ENCODE measurements at places on chromosomes 13 and 19.
A peak's percentile ranks its signal among the peaks of the same experiment; 100 is the strongest.

DNA sequence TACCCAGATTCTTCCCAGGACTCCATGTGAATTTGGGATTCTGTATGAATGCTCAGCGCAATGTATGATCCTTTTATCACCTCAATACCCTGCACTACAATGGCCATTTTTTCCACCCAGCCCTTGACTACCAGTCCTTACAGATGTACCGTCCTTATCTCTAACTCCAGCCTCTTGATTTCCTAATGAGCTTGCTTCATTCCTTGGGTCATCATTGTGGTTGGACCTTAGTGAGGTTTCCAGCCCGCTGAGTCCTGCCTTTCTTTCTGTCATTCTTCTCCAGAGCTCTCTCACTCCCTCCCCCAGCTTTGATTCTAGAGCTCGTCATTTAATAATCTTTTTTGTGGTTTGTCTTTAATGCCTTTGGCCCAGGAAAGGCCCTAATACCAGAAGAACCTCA lies 438.5 kb downstream of the ZNF536 start:
- no peak for DNase-seq

GRCh38 chr19:7865262-7865911 lies 8.8 kb downstream of the PRR36 start:
- DNase-seq: no peak

DNA sequence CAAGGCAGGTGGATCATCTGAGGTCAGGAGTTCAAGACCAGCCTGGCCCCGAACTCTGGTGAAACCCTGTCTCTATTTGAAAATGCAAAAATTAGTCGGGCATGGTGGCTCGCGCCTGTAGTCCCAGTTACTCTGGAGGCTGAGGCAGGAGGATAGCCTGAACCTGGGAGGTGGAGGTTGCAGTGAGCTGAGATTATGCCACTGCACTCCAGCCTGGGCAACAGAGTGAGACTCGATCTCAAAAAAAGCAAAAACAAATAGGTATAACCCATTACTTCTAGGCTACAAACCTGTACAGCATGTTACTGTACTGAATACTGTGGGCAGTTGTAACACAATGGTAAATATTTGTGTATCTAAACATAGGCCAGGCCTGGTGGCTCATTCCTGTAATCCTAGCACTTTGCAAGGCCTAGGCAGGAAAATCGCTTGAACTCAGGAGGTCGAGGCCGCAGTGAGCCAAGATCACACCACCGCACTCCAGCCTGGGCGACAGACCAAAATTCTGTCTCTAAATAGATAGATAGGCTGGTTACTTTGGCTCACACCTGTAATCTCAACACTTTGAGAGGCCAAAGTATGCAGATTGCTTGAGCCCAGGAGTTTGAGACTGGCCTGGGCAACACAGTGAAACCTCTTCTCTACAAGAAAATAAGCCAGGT lies 63.5 kb downstream of the MYO9B start:
- no peak for DNase-seq

DNA sequence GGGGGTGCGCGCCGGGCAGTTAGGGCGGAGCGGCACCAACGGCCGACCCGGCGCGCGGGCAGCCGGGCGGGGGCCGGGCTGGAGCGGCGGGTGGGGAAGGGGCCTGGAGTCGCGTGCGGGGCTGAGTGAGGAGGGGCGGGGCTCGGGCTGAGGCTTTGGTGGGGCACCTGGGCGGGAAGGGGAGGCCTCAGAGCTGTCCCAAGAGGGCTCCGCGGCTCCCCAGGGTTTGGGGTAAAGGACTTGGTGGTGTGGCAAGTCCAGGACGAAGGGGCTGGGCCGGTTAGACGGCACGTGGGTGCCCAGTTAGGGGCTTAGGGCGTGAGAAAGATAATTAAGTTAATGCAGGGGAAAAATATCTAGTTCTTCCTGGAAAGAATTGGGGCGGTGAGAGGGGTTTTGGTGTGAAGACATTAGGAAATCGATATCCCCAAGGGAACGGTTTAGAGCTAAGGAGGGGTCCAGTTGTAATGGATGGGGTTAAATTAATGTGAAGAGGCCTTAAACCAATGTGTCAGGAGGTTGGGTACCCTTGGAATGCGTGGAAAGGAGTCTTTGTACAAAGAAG lies 496 bp downstream of the ZNF574 start:
- no peak for DNase-seq

GRCh38 chr19:1424192-1424955 lies 13.8 kb upstream of the RPS15 start:
- no peak for DNase-seq

- no peak for DNase-seq
Observed at GRCh38 chr13:60397704-60398378, 821 bp downstream of the TDRD3 start.

GRCh38 chr19:47755065-47755761 lies 9.9 kb downstream of the NOP53 start:
- no peak for DNase-seq

DNA sequence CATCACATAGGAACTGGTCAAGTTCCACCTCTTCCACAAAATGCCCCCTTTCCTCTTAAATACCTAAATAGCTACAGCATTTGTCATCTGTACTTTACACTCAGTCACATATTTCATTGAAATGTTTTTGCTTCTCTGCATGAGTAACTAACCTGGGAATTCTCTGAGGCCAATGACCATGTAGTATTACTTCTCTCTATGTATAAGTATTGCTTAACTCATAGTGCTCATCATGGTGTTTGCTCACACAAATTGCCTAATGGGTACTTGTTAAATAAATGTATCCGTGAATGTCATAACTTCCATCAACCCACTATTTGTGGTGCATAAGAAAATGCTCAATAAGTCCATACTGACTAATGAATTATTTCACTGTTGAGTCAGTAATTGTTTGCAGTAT lies 115.5 kb downstream of the FGF14 start:
- no peak for DNase-seq

DNA sequence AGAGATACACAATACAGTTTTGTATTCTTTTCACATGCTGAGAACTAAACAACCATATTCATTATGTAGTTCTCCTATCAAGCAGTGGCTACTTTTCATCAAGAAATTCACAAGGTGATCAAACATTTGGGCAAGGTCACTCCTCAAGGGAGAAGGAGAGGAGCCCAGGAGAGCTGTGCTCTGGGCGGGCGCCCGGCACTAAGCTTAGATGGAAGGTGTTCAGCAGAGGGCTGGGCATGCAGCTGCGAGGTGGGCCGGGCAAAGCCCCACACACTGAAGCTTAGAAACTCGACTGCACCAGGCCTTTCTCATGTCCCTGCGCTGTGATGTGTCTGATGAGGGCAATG lies 30.4 kb upstream of the SPACA7 start:
- no peak for DNase-seq

DNA sequence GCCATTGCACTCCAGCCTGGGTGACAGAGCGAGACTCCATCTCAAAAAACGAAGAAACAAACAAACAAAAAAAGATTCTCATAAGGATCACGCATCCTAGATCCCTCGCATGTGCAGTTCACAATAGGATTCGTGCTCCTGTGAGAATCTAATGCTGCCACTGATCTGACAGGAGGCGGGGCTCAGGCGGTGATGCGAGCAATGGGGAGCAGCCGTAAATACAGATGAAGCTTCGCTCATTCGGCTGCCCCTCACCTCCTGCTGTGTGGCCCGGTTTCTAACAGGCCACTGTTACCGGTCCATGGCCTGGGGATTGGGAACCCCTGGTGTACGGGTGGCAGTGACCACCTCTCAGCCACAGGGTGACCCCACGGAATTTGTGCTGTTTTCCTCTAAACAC lies 98.2 kb upstream of the MRI1 start:
- no peak for DNase-seq

DNA sequence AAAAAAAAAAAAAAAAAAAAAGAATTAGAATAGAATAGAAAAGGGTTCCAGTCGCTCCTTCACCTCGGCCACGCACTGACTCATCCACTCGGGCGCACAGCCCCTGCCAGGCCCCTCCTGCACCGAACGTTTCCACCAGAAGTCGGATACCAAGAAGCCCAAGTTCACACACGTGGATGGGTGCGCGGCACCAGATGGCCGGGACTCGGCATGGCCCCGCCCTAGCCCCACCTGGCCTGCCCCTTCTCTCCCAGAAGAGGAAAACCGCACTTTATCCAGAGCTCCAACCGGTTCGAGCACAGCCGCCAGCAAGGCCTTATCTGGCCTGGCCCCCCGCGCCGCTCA lies 5.9 kb downstream of the PRR36 start:
- DNase-seq: no peak

DNA sequence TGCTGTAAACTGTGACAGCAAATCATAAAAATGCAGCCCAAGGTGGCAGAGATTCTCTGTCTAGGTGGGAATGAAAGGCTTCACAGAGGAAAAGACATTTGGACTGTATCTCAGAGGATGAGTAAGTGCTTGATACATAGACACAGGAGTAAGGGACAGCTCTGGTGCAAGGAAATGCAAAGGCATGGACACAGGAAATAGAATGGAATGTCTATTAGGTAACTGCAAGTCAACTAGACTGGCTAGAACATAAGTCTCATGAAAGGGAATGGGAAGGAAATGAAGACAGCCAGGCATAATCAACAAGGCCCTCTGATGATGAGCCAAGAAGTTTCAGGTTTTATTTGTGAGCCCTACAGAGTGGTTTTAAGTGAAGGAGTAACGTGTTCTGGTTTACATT lies 321.7 kb downstream of the SUCLA2 start:
- no peak for DNase-seq

GRCh38 chr13:31891472-31891871 lies 140.1 kb upstream of the FRY start:
- DNase-seq: no peak

DNA sequence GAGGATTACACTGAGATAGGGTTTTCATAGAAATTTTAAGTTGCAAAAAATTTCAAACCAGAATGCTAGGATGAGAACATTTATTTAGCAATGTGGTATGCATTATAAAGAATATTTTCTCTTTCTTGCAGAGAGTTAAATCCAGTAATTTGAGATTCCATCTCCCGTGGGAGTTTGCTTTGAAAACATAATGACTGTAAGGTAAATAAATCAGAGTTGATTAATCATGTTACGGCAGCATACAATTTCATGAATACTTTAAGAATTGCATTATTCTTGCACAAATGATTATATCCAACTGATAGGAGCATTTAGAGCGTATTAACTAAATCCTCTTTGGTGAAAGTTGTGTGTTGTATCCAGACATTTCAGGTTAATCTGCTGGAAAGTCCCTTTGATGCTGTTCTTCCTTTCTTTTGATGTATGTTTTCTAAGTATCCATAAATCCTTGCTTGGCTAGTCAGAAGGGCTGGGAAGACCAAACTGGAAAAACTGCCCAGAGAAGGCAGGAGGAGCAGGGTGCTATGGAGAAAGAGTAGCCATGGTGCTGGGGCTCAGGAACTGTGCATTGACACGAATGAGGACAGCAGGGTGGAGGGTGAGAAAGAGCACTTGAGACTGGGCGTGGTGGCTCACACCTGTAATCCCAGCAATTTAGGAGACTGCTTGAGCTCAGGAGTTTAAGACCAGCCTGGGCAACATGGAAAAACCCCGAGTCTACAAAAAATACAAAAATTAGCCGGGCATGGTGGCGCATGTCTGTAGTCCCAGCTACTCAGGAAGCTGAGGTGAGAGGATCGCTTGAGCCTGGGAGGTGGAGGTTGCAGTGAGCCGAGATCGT lies 4.8 kb upstream of the GJA3 start:
- no peak for DNase-seq

DNA sequence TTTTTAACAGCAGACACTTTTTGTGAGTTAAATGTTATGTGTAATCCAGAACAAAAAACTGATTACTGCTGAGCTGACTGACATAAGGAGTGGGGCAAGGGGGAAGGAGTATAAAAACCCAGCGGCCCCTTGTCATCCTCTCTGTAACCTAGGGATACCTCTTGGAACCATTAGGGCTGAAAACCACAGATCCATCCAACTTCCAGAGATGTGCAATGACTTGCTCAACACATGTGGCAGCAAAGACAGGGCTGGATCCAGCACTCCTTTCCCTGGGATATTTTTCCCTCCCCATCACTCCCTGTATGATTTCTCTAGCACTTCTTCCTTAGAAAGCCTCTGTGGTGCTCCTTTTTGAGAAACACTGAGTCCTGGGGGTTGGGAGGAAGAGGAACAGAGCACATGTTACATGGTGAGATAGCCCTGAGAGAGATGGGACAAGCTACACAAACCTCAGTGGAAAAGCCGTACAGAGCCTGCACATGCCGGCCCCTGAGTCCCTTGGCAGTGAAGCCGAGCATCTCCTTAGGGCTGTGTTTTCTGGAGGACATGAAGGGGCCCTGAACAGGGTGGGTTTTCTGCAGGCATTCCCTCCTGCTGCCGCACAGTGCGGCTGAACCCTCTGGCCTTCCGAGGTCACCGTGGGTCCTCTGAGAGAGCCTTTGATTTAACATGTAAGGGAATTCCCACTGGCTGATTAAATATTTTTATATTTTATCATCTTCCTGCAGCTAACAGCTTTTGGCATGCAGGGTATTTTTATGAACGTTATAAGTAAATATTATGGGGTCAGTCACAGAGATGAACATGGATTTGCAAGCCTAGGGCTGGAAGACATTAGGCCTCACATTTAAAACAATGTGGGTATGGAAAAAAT lies 219.9 kb downstream of the COG6 start:
- DNase-seq: peak; percentile 57

GRCh38 chr19:54558339-54558738 lies 15.3 kb upstream of the LILRA2 start:
- no peak for DNase-seq

GRCh38 chr19:10923260-10924112 lies 5.0 kb downstream of the YIPF2 start:
- DNase-seq: no peak

DNA sequence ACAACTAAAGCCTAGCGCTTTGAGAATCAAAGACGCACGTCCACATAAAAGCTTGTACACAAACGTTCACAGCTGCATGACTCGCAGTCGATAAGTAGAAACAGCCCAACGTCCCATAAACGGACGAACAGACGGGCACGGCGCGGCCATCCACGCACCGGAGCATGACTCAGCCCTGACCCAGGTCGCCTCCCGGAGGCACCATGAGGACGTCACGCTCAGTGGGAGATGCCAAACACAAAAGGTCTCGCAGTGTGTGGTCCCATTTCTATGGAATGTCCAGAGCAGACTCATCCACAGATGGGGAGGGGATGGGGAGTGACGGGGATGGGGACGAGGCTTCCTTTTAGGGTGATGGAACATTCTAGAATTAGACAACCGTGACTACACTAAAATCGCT lies 9.4 kb downstream of the POLRMT start:
- no peak for DNase-seq

GRCh38 chr19:48480558-48481500 lies 11.7 kb downstream of the CYTH2 start:
- no peak for DNase-seq

GRCh38 chr13:43339805-43340550 lies 316.6 kb downstream of the DNAJC15 start:
- no peak for DNase-seq

GRCh38 chr13:96181911-96182310 lies 92.0 kb downstream of the HS6ST3 start:
- no peak for DNase-seq

- DNase-seq: peak; percentile 78
Observed at GRCh38 chr19:16457195-16457953, 14.4 kb downstream of the EPS15L1 start.

- DNase-seq: no peak
Observed at GRCh38 chr19:49894879-49895565, 1.7 kb downstream of the IL4I1 start.

GRCh38 chr19:10855879-10856522 lies 7.8 kb downstream of the C19orf38 start:
- DNase-seq: no peak
